ENCODE measurements at places on chromosomes 4 and X.

GRCh38 chr4:10625131-10625530 is 59.4 kb downstream of the CLNK start:
- DNase-seq, result no peak

GRCh38 chr4:82500435-82501153 is 61.2 kb downstream of the TMEM150C start:
- no peak for DNase-seq

GRCh38 chrX:75295641-75296040 is 21.8 kb downstream of the UPRT start:
- no peak for DNase-seq

- no peak for DNase-seq
Observed at GRCh38 chrX:77953302-77953701, 16.1 kb downstream of the PGAM4 start.

DNA sequence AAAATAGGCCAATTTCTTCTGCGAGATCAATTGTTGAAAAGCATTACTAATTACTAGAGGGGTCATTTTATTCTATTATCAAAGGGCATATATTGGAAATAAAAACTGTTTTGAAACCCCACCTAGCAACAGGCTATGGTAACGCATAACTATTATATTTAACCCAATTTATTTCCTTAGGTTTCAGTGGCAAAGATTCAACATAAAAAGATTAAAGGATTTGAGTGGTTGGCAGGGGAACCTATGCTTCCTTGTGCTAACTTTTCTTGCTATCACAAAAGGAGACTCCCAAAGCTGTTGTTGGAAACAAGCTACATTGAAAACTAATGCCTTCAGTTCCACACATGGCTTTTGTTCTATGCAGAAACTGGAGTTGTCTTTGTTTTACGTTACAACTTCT is 166.9 kb upstream of the KLF3 start:
- DNase-seq, result no peak

DNA sequence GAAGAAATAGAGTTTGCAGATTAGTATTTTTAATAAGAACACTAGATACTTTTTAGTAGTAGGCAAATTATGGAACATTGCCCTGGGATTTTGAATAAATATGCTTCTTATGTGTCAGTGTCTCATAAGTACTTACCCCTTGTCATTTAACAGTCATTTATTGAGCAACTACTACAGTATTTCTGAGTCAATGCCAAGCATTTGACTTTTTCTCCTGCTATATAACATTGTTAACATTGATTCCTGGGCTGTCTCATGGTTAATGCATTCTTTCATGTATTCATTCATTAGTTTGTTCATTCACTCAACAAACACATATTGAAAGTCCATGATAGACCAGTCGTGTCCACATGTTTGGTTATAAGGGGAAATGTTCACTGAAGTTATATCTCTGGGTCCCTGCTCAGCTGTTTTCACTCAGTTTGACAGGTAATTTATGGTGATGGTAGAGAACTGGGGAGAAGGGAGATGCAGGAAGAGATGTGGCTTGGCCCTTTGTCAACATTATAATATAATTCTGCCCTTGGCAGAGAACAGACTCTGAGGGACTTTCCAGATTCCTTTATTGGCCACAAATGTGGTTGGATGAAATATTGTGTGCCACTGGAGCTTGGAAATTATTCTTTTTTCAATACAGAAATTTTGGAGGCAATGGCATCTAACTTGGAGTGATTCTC is 49.8 kb downstream of the OSTC start:
- DNase-seq, result peak; percentile 60

DNA sequence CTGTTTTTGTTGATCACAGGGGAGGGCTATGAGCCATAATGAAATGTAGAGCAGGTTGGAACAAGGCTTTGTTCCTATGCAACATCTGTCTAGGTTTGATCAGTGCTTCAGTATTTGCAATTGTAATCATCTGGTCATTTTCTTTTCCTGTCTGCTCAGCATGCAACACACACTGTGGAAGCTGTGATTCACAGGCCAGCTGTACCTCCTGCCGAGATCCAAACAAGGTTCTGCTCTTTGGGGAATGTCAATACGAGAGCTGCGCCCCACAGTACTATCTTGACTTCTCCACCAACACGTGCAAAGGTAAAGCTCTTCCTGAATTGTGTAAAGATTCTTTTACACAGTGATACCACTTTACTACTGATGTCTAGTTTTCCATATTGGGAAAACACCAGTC is 181.9 kb upstream of the ANXA3 start:
- no peak for DNase-seq

DNA sequence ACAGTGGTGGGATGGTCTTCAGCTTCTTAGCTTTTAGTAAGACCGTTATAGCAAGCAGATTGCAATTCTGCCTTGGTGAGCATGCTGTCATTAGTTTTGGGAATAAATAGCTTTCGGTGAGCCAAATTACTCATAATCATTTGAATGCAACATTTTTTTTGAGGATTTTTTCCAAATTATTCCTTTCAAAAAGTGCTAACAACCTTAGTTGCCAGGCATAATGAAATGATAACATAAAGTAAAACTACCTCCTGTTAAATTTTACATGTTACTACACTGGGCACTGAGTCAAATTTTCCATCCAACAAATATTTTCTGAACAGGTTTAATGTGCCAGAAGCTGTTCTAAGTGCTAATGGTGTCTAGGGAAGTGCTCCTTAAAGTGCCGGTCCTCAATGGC is 15.8 kb upstream of the NPFFR2 start:
- no peak for DNase-seq

GRCh38 chr4:4402966-4403365 is 16.1 kb downstream of the NSG1 start:
- DNase-seq, result peak; percentile 46

DNA sequence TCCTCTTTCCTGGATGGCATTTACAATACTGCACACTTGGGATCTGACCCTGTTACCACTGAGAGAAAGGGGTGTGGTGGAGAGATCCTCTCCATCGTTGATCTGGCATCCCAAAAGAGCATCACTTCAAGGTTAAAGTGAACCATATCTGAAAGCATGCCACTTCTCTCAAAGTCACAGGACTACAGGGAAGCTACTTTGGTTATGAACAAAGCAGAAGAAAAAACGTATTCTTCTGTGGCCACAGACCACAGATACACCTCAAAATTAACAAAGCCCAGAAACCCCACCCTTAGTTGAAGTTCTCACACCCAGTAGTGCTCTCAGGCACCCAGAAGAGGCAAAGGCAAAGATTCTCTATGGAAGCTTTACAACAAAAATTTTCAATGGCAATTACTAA is 108.3 kb downstream of the JADE1 start:
- no peak for DNase-seq

DNA sequence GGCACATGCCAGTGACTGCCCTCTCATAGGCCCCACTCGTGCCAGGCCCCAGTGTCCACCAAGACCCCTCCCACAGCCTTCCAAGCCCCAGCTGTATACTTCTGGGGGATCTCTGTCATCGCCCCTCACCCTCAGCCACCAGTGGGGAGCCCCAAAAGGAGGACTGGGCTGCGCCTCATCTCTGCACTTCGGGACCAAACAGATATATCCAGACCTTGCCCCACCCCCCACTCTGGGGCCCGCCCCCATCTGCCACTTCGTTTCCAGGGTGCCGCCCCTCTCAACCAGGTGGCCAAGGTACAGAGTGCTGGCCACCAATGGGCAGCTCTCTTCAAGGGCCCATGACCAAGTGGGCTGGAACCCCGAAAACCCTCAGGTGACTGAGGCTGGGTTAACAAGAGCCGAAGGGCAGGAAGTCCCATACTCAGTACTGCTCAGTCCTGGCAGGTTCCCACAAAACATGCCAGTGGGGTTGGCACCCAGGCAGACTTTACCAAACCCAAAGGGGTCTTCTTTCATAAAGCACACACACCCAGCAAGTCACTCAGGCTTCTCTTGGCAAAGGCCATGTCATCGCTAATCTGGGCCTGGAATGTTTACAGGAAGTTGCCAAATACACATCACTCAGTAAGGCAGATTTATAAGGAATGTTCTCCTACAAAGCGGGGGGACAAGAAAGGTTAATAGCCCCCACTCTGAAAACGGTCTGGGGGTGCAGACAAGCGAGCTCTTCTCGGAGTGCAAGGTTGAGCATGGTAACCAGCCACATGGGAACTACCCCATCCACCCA is 4.4 kb downstream of the ZFYVE28 start:
- peak; percentile 30 for DNase-seq

DNA sequence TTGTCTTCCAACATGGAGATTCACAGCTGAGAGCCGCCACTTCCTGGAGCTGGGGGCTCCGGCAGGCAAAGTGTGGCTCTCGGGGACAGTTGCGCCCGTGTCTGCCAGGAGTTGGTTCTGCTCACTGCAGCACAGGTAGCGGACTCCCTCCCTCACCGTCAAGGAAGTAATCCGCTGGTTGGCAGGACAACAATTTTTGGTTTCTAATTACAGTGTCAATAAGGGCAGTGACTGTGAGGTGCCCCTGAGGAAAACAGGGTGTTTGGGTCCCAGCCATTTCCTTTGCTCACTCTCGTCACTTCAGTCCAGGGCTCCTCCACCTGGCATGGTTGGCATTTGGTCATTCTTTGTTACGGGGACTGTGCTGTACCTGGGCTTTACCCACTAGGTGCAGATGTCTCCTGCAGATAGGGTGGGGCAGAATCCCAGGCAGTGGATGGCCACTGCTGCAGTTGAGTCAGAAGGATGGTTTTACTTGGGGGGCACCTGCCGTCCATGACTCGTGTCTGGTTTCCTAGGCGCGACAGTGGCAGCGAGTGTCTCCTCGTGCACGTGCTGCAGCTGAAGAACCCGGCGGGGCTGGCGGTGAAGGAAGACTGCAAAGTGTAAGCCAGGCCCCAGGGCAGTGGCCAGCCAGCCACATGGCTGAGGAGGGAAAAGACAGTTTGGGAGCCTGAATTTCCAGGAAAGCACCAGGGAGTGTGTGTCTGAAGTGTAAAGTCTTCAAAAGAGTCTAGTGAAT is 32.1 kb upstream of the CLCN4 start:
- DNase-seq, result no peak

DNA sequence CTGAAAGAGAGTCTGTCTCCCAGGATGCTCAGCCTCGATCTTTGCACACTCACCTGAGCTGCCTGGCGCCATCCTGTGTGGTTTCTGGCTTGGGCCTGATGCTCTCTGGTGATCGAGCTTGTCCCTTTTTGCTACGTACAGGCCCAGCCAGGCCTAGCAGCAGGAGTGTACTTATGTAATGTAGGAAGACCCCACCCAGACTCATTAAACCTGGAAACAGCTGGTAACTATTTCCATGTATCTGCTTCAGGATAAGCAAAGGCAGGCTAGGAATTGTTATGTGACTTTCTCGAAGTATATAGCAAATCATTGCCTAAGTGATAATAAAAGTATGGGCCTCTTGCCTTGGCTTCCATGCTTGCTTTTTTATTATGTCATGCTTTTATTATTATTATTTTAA is 18.6 kb upstream of the ARSJ start:
- no peak for DNase-seq

DNA sequence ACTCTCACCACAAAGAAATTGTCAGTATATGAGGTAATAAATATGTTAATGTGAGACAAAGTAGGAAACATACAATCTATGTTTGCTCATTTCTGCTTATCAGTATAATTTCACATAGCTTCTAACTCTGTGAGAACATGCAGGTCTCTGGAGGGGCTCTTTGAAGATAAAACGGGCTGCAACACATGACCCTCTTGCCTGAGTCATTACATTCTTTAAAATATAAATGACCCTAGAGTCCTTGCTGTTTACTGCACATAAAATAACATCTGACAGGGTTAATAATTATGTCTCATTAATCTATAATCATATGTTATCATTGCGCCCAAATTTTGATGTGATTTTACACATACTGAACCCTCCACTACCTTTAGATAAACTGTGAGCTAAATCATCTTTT is 681.5 kb downstream of the ARAP2 start:
- no peak for DNase-seq

GRCh38 chr4:112736718-112737135 is 99.8 kb downstream of the LARP7 start:
- DNase-seq, result no peak

DNA sequence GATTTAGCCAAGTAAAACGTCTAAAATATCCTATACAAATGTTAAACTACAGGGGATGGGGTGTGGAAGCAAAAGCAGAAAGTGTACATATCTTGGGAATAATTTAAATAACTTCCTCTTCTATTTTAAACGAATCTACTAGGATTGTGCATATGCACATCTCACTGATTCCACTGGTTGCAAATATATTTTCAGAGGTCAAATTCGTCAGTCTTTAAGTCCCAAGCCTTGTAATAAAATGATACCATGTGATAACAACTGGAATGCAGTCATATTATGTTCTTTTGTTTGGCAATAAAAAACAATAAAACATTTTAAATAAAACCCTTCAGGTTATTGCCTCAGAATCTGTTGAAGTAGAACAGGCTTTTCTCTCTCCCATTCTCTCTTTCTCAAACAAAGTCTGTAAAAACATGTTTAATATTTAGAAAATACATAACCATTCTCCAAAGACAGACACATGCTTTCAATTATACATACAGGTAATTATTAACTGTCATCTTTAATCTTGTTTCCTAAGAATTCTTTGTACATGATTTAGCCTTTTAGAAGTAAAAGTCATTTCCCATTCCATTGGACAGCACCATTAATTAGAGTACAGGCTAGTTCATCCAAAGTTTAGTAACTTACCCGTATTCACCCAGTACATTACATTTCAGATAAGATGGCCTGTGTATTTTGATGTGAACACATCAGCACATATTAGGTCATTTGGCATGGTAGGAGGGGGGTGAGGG is 421.1 kb downstream of the PCDH7 start:
- no peak for DNase-seq

- no peak for DNase-seq
Observed at GRCh38 chr4:48342606-48342880, 1.2 kb downstream of the SLAIN2 start.

DNA sequence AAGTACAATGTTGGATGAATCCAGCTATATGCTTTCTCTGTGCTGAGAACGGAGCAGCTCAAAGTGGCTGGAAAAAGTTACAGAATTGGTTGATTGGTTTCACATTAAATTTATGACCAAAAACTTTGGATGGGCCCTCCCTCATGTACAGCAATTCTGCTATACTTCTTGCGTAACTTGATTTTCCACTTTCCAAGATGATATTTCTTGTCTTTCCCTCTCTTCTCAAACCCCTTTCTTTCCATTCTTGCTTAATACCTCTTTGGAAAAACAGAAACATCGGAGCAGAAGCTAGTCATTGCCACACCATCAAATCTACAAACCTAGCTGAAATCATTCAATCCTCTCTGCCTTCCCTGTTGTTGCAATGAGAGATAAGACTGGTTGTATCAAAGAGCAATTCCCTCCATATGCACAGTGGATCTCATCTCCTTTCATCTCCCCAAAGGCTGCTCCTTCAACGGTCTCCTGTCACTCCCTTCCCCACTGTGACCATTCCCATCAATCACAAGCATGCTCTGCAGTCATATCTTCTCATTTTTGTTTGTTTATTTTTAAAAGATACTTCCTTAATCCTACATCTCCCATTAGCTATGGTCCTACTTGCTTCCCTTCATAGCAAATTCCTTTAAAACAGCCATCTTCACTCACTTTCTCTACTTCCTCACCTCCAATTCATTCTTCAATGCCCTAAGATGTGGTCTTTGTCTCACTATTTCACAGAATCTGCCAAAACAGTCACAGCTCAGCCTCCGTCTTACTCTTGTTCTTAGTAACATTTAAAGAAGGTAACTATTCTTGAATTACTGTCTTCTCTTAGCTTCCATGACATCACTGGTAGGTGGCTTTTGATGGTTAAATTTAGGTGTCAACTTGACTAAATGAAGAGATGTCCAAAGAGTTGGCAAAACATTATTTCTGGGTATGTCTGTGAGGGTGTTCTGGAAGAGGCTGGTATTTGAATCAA is 145.5 kb downstream of the FAM13A start:
- DNase-seq, result no peak
